Regular cardiac myocyte (primary cell): ENCODE measurements at places on chromosomes 2 and 18. TPM values are rescaled to one million over a fixed set of nuclear protein-coding genes. Genes with fewer than 3 reads are reported as not detected.

Gene FOXI3
- total RNA-seq = not detected in 2 replicates

Gene YES1
- 159 and 375 TPM in 2 replicates for total RNA-seq

Gene IL36B
- not detected in 2 replicates for total RNA-seq

Gene MARCO
- not detected in 2 replicates for total RNA-seq

Gene SERPINB3
- not detected in 2 replicates for total RNA-seq

Gene LTBP1
- total RNA-seq = 214 and 375 TPM in 2 replicates

Gene C2orf72
- total RNA-seq = 0.38 and 5.1 TPM in 2 replicates

Gene LRRC30
- total RNA-seq = not detected in 2 replicates

Gene ICA1L
- total RNA-seq = 1.5 and 2.8 TPM in 2 replicates
